ENCODE measurements at places on chromosomes 11 and 22. TPM values are rescaled to one million over a fixed set of nuclear protein-coding genes. Genes with fewer than 3 reads are reported as not detected.

GRCh38 chr11:19777377-19778102 is 64.9 kb downstream of the NAV2 start:
- H3K27ac ChIP-seq: peak overlapping the region; percentile 92
- H3K27me3 ChIP-seq: no peaks in the 10 kb centered on the region
- no peak for DNase-seq
- H3K4me3 ChIP-seq: peak overlapping the region; percentile 88
- H3K36me3 ChIP-seq: no peaks in the 10 kb centered on the region
- peaks cover 43% of the 10 kb centered on the region for H3K4me1 ChIP-seq

DNA sequence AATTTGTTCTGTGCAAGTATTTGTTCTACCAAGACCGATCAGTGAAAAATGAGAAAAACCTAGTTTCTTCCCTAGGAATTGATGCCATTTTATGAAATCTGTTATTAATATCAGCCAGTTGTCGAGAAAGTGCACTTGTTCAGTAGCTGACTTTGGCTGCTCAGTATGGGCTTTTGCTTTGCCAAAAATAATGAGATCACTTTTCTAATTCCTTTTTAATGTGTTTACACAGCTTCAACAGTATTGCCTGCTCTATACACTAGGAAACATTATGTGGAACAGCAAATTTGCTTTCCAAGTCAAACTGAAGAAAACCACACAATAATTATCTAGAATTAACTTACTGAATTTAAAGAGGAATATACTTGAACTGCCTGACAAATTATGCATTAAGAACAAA is 34.4 kb downstream of the SCUBE2 start:
- no peaks in the 10 kb centered on the region for H3K27me3 ChIP-seq
- no peaks in the 10 kb centered on the region for H3K36me3 ChIP-seq

- no peak within 1 kb of the TSS for H3K4me3 ChIP-seq
- H3K27me3 ChIP-seq: no peaks in the 10 kb centered on the region
- no peak within 1 kb of the TSS for H3K27ac ChIP-seq
- H3K4me1 ChIP-seq: no peaks in the 10 kb centered on the region
Observed at GRCh38 chr11:60242740-60243239, at the start of gene MS4A4E. MS4A4E (minus strand) TSS chr11:60243137; CDS start chr11:60230055, 13,082 bp downstream.

- H3K4me1 ChIP-seq: 0 out of 2 replicates have a peak, but pooled peaks cover 4% of the 10 kb centered on the region
- DNase-seq: no peak
- no peak overlapping the region for H3K4me3 ChIP-seq
- no peak overlapping the region for H3K27ac ChIP-seq
- H3K27me3 ChIP-seq: peaks cover 2% of the 10 kb centered on the region
Observed at GRCh38 chr11:120633616-120634393, 122.3 kb downstream of the GRIK4 start.

- H3K4me1 ChIP-seq: no peaks in the 10 kb centered on the region
- H3K27me3 ChIP-seq: no peaks in the 10 kb centered on the region
- no peak overlapping the region for H3K4me3 ChIP-seq
Observed at GRCh38 chr11:27011560-27012233, 17.8 kb downstream of the FIBIN start.

- no peak overlapping the region for H3K4me3 ChIP-seq
- H3K4me1 ChIP-seq: no peaks in the 10 kb centered on the region
- no peak for DNase-seq
- no peak overlapping the region for H3K27ac ChIP-seq
- no peaks in the 10 kb centered on the region for H3K27me3 ChIP-seq
Observed at GRCh38 chr11:39817241-39817640, 1642.2 kb downstream of the LRRC4C start.

DNA sequence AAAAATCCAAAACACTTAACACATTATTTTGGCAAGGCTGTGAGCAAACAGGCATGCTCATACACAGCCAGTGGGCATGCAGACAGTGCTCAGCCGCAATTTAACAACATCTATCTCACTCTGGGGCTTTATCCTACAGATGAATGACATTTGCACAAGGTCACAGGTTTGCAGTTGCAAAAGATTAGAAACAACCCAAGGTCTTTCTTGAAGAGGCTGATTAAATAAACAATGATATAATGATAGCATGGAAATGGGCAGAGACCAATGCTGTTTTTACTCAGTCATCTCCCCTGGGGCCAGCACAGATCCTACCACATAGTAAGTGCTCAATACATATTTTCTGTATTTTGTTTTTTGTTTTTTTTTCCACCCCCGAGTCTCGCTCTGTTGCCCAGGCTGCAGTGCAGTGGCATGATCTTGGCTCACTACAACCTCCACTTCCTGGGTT is 9.4 kb downstream of the A4GALT start:
- no peaks in the 10 kb centered on the region for H3K36me3 ChIP-seq
- no peak overlapping the region for H3K4me3 ChIP-seq
- no peak overlapping the region for H3K27ac ChIP-seq

GRCh38 chr11:36447947-36448346 is 62.1 kb downstream of the TRAF6 start:
- H3K27me3 ChIP-seq: no peaks in the 10 kb centered on the region
- H3K4me1 ChIP-seq: no peaks in the 10 kb centered on the region
- H3K36me3 ChIP-seq: peaks cover 5% of the 10 kb centered on the region
- H3K27ac ChIP-seq: no peak overlapping the region
- DNase-seq: no peak

DNA sequence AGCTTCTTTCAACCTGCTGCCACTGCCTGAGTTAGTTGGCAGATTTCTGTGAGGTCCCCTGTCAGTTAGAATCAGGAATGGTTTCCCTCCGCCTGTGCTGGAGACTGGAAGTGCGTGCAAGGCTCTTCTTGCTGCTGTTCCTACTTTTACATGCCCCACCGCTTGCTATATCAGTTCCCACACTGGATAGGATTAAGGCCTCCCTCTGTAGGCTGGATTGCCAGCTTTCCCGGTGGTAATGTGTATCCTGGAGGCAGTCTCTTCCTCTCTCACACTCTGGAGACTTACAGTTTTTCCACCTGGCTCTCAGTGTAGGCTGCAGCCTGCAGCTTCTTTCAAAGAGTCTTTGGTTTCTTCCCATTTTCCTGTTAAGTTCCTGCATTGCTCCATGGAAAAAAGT is 66.5 kb downstream of the ARHGAP42 start:
- H3K36me3 ChIP-seq: peaks cover 13% of the 10 kb centered on the region
- no peaks in the 10 kb centered on the region for H3K27me3 ChIP-seq
- no peak for DNase-seq
- H3K4me1 ChIP-seq: peaks cover 20% of the 10 kb centered on the region
- no peak overlapping the region for H3K4me3 ChIP-seq

GRCh38 chr11:34972892-34973291 is 56.5 kb downstream of the PDHX start:
- no peak for DNase-seq
- no peaks in the 10 kb centered on the region for H3K27me3 ChIP-seq
- H3K4me3 ChIP-seq: no peak overlapping the region
- no peaks in the 10 kb centered on the region for H3K4me1 ChIP-seq

GRCh38 chr11:85889676-85890579 is 34.7 kb downstream of the CCDC83 start:
- H3K36me3 ChIP-seq: no peaks in the 10 kb centered on the region
- H3K27me3 ChIP-seq: no peaks in the 10 kb centered on the region
- no peak for DNase-seq
- H3K27ac ChIP-seq: no peak overlapping the region
- H3K4me3 ChIP-seq: no peak overlapping the region

The BCR gene
- polyA plus RNA-seq: 110 TPM

The OR52N2 gene
- 3.8 TPM for polyA plus RNA-seq

The CKAP5 gene
- polyA plus RNA-seq: 45.2 TPM

The NCAPD3 gene
- polyA plus RNA-seq: 27.1 TPM

The HTR3A gene
- polyA plus RNA-seq: 9.3 TPM

All from H1 (cell line).